Vagina (tissue), 2 donors: ENCODE measurements at places on chromosomes 2 and 18. TPM values are rescaled to one million over a fixed set of nuclear protein-coding genes. Genes with fewer than 3 reads are reported as not detected.
A peak's percentile ranks its signal among the peaks of the same experiment; 100 is the strongest.

NCL gene
- 348 TPM for total RNA-seq

- DNase-seq = no peak
Measured at GRCh38 chr2:173171924-173172643, 96.4 kb downstream of the MAP3K20 start.

DNA sequence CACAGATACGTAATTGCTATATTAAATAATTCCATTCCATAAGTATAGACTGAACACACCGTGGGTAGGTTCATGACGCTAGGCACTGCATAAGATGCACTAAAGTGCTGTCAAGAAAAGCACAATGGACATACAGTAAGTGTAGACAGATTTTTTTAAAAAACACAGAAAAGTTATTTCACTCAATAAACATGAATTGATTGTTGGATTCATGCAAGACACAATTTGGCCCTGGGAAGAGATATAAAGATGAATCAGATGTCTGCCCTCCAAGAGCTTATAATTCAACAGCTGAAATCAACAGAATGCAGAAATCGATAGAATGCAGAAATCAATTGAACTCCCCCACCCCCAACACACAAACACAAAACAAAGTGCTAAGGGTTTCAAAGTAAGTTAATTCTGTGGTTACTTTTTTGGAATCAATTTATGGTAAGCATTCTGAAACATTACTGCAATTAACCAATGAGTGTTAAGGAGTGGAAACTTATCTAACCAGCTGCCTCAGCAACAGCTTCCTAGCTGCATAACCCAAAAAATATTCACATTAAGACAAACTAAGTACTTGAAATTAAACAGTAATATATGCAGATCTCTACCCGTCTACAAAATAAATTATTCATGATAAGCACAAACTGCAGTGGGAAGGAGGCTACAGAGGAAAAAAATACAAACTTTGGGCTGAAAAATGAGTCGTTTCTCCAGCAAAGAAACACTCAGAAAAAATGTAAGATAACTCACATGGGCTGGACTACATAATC is 1.6 kb downstream of the NBAS start:
- no peak for DNase-seq

DNA sequence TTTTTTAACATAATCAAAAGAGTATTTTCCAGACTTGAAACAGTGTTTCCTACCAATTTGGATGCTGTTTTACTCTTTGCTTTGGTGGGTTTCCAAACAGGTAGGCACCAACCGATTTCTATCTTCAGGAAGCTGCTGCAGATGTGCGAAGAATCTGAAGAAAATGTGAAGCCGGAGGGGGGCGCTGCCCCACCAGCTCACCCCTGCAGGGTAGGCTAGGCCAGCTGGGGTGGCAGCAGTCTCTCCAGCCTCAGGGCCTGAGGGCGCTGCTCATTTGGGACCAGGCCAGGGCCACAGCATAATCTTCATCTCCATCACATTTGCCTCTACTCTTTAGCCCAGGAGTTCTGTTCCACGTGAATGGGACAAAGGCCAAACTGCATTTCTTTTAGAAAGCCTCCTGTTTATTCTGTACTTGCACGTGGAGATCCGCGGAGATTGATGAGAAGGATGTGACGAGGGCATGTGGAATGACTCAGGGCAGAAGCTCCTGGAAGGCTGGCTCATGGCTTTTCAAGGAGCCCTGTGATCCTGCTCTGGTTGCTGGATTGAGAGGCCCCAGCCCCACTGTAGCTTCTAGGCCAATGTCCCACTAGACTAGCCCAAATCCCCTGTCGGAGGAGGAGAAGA is 84.2 kb upstream of the FAM136A start:
- DNase-seq = no peak

CNRIP1 gene
- total RNA-seq = 43.2 TPM

KDSR gene
- 42.0 TPM for total RNA-seq

GRCh38 chr2:71611247-71611646 is 157.9 kb downstream of the DYSF start:
- DNase-seq = no peak

LIMS3 gene
- 2.2 TPM for total RNA-seq

SLC8A1 gene
- 40.8 TPM for total RNA-seq

C2orf80 gene
- not detected for total RNA-seq

DNA sequence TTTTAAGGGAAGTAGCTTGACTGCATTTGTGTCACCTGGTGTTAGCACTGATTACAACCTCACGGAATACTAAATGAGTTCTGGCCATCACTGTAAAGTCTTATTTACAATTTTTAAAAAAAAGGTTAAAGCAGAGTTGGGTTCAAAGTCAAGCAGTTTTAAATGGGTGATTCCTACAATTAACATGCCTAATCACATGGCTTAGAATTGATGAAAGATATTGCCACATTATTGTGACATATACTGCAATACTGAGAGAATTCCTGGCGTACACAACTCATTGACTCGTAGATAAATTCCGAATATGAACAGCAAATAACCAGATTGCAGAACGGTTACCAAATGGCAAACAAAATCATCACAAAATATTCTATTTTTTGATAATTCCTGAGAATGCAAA is 34.2 kb downstream of the ROCK2 start:
- DNase-seq = no peak

- no peak for DNase-seq
Measured at GRCh38 chr18:31983020-31983419, 35.6 kb upstream of the RNF125 start.

GULP1 gene
- total RNA-seq = 57.2 TPM

SLC5A7 gene
- 1.7 TPM for total RNA-seq

- DNase-seq = no peak
Measured at GRCh38 chr2:2692599-2693389, 361.7 kb upstream of the MYT1L start.

DNA sequence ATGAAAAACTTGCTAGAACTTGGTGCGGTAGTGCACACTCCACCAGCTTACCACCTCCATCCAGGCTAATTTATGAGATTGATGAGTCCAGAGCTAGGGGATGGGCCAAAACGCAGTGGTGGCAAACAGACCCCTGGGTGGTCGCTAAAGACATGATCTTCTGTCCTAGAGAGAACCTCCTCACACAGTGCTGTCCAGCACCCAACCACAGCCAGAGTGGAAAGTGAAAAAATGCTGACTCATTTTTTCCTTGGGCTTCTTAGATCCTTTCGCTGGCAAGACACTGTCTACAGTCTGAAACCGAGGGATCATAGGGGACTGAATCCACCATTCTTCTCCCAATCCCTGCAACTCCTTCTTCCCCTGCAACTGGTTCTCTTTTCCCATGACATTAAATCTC is 4.1 kb downstream of the ANTXR1 start:
- DNase-seq = peak; percentile 78

GRCh38 chr2:191109888-191110287 is 40.9 kb downstream of the STAT4 start:
- DNase-seq = no peak

GRCh38 chr2:15912203-15912602 is 28.1 kb upstream of the MYCN start:
- no peak for DNase-seq

KCNK3 gene
- 10.6 TPM for total RNA-seq

TTN gene
- total RNA-seq = 2.0 TPM

- DNase-seq = no peak
Measured at GRCh38 chr2:12488352-12489318, 228.1 kb upstream of the TRIB2 start.

GRCh38 chr2:165617741-165618481 is 148.4 kb downstream of the CSRNP3 start:
- no peak for DNase-seq

DNA sequence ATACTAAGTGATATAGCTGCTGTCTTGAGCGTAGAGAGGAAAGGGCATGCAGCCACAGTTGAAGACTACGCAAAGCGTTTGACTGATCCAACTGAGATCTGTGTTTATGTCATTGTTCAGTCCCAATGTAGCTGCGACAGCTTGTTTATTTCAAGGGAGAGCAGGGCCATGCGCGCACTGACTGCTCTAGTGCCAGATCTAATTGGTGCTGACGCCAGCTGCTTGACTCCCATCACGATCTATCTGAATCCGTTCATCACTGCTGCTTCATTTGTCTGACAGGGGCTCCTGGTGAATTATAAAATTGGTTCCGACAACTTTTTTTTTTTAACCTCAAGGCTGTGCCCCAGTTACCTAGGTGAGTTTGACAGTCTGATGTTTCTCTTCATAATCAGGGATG is 75.7 kb downstream of the CHST9 start:
- no peak for DNase-seq

SAG gene
- not detected for total RNA-seq

- DNase-seq = no peak
Measured at GRCh38 chr2:239274391-239275043, 126.3 kb downstream of the HDAC4 start.

DNA sequence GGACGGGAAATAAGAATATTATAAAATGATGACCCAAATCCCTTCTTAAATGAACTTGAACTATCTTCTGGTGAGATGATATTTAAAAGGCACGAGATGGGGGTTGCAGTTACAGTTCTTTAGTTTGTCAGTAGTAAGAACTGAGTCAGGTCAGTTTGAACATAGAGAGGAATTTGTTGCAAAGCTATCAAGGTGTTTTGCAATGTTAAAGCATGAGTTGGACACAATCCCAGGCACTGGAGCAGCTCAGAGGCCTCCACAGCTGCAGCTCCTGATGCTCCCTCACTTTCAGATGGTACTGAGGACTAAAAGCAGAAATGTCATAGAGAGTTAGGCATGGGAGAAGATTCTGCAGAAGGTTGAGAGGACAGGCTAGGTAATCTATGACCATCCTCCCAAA is 236.0 kb downstream of the BCL2 start:
- no peak for DNase-seq

GRCh38 chr18:58484989-58485981 is 143.6 kb downstream of the ALPK2 start:
- DNase-seq = no peak

GRCh38 chr2:84861539-84861938 is 19.3 kb downstream of the TRABD2A start:
- DNase-seq = no peak

DNA sequence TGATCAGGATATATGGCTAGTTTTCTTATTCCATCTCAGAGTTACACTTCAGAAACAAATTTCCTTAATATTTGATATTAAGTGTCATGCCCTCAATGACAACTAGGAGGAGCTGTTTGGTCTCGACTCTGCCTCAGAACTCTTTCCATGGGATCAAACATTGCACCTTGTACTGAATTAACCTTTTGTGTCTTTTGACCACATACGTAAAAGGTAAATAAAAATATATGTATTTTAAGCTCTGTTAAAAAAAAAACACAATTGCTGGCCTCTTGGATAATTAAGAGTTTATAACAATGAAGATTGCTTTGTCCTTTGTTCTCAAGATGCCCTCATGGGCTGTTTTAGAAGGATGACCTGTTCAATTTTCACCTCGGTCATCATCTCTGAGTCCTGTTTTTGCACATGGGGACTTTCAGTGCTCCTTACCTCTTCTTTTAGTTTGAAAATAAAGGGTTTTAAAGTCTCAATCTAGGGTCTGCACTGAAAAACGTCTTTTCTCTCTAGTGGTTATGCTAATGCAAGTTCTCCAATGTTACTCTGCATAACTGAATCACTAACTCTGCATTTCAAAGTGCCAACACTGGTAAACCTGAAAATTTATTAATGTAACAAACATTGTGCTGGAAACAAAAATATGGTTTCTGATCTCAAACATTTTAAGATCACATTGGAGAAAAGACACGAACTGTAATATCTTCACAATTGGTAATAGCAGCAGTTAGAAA is 18.8 kb upstream of the FN1 start:
- DNase-seq = no peak

TSPYL6 gene
- total RNA-seq = not detected

STRADB gene
- 9.6 TPM for total RNA-seq

DNA sequence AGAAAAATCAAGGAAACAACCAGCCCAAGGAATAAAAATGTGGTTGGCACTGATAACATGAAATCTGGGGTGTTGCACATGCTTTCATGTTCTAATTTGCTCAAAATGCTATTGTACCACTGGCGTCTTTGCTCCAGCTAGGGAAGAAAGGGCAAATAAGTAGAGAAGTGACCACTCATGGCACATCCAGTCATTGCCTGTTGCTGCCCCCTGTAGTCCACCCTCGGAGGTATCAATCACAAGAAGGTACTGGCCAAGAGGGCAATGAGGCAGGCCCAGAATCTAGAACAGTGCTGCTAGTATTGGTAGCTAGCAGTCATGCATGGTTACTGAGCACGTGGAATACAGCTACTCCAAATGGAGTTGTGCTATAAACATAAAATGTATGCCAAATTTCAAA is 213.4 kb downstream of the CDCA7 start:
- no peak for DNase-seq

DNA sequence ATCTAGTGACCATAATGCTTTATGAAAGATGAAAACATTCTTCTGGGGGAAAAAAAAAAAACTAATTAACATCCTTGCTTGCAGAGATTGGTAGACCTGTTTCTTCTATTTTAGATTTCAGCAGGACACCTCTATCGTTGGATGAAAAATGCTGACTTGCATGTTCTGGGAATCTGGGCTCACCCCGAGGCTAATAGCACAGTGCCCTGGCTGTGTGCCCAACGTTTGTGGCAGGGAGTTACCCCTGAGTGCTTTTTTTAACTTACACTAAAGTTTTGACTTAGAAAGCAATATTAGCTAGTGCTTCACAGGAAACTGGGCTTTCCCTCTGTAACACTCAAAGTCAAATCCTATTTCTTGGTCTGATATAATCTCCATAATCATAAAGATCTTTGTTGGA is 233.2 kb downstream of the SLC8A1 start:
- DNase-seq = no peak

GRCh38 chr18:72543357-72544055 is 636 bp downstream of the CBLN2 start:
- no peak for DNase-seq

GRCh38 chr18:45370255-45371010 is 244.8 kb upstream of the SLC14A2 start:
- DNase-seq = no peak

NEU2 gene
- total RNA-seq = not detected

- no peak for DNase-seq
Measured at GRCh38 chr2:58767828-58768714, 526.9 kb upstream of the FANCL start.

- no peak for DNase-seq
Measured at GRCh38 chr2:230961091-230961491, 34.8 kb upstream of the SPATA3 start.

DNA sequence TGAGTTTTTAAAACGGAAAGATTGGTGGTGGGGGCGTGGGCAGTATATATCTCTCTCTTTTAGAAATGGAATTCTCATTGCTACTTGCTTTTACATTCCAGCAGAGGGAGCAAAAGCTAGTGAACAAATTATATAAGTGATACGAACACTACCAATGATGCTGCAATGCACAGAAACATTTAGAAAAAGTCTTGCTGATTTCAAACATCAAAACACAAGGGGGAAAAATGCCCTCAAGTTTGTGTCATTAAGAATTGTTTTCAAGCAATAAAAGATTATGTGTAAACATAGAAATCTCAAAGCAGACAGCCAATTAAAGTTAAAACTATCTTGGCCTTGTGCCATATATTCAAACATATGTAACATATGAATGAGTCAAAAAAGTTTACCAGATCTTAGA is 296.3 kb upstream of the KCNJ3 start:
- no peak for DNase-seq

GRCh38 chr2:88197732-88198131 is 27.6 kb downstream of the THNSL2 start:
- no peak for DNase-seq
